ENCODE measurements at places on chromosomes 3 and 15.

- no peaks in the 10 kb centered on the region for H3K36me3 ChIP-seq
- DNase-seq: no peak
- peaks cover under 1% of the 10 kb centered on the region for H3K4me1 ChIP-seq
- no peak overlapping the region for H3K27ac ChIP-seq
Measured at GRCh38 chr15:81050805-81051204, 50.1 kb downstream of the TLNRD1 start.

DNA sequence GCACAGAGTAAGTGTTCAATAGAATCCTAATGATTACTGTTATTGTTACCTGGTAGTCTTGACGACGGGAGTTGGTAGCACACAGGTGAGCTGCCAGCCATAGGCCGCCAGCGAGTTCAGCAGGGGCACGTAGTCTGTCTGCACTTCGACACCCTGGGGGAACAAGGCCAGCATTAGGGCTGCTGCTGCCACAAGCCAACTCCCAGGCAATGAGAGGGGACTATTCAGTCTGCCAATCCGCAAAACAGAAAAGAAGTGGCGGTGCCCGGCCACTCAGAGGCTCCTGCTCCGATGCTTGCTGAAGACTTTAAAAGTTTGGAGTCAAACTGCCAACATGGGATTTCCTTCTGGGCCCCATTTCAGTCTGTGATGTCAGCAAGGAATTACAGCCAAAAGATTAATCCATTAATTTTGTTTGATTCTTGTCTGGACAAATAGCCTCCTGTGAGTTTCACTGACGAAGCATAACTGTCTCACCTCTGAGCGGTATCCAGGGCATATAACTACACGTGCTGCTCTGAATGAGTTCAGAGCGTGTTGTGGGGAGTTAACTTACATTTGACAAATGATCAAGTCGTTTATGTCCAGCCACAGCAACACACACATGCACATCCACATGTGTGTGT is 61.8 kb downstream of the OXNAD1 start:
- H3K27ac ChIP-seq: no peak overlapping the region
- no peaks in the 10 kb centered on the region for H3K4me1 ChIP-seq
- H3K27me3 ChIP-seq: no peaks in the 10 kb centered on the region
- no peak for DNase-seq
- H3K36me3 ChIP-seq: peaks cover 56% of the 10 kb centered on the region

- H3K4me1 ChIP-seq: no peaks in the 10 kb centered on the region
- DNase-seq: no peak
- H3K36me3 ChIP-seq: no peaks in the 10 kb centered on the region
- no peaks in the 10 kb centered on the region for H3K27me3 ChIP-seq
Measured at GRCh38 chr3:48505146-48505545, 1.2 kb upstream of the SHISA5 start.

DNA sequence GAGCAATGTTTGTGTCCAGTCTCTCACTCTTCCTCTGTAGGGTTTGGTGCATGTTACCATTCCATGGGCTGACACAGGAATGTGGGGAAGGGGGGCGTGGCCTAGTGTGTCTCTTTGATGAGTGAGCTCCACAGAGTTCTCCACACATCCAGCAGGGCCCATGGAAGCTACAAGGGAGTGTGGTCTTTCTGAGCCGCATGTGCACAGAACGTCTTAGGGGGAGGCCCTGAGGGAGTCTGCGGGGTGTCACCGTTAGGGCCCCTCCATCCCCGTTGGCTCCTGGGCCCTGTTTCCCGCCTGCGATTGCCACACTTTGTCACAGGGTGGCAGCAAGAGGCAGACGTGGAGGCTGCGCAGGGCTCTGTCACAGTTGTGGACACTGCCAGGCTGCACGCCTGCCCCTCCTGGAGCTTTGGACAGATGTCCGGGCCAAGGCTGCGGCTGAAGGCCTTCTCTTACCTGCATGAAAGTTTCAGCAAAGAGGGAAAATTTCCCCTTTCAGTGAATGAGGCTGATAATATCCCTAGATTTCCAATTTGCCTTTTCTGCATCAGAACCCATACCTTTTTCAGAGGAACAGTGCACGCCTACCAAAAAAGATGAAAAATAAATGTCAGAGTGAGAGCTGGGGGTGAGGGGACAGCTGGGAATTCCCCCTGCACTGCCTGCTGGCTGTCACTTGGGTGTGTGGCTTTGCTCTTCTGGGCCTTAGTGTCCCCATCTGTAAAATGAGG is 24.3 kb downstream of the CACNA2D3 start:
- no peak for DNase-seq
- no peak overlapping the region for H3K27ac ChIP-seq

GRCh38 chr3:158430968-158431367 is 140.0 kb upstream of the MLF1 start:
- no peaks in the 10 kb centered on the region for H3K27me3 ChIP-seq
- no peak overlapping the region for H3K4me3 ChIP-seq

DNA sequence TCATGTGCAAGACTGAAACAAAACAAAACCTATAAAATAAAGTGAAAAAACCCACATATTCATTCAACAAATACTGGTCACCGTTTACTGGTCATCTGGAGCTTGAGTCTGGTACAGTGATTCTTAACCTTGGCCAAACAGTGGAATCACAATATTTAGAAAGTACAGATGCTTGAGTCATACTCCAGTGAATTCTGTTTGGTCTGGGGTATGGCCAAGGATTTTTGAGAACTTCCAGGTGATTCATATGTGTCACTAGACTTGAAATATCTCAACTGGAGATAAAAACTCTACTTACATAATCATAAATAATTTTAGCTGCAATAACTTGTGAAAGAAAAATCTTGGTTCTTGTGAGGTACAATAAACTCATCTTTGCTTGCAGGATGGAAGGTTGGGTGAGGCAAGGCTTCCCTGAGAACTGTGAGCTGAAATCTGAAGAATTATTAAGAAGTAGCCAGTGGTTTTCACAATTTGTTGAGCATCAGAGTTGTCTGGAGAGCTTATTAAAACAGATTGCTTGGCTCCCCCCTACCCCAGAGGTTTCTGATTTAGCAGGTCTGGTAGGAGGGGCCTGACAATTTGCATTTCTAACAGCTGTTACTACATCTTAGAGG is 9.6 kb downstream of the NEK11 start:
- no peak overlapping the region for H3K4me3 ChIP-seq
- no peak for DNase-seq
- H3K36me3 ChIP-seq: peaks cover 7% of the 10 kb centered on the region
- no peaks in the 10 kb centered on the region for H3K4me1 ChIP-seq

- H3K27me3 ChIP-seq: no peaks in the 10 kb centered on the region
- H3K27ac ChIP-seq: no peak overlapping the region
- no peak for DNase-seq
Measured at GRCh38 chr15:74893627-74894026, 3.8 kb downstream of the MPI start.

- no peak for DNase-seq
- no peaks in the 10 kb centered on the region for H3K36me3 ChIP-seq
- no peak overlapping the region for H3K4me3 ChIP-seq
- peaks cover 8% of the 10 kb centered on the region for H3K4me1 ChIP-seq
Measured at GRCh38 chr15:80607287-80607980, 87.7 kb upstream of the ABHD17C start.

DNA sequence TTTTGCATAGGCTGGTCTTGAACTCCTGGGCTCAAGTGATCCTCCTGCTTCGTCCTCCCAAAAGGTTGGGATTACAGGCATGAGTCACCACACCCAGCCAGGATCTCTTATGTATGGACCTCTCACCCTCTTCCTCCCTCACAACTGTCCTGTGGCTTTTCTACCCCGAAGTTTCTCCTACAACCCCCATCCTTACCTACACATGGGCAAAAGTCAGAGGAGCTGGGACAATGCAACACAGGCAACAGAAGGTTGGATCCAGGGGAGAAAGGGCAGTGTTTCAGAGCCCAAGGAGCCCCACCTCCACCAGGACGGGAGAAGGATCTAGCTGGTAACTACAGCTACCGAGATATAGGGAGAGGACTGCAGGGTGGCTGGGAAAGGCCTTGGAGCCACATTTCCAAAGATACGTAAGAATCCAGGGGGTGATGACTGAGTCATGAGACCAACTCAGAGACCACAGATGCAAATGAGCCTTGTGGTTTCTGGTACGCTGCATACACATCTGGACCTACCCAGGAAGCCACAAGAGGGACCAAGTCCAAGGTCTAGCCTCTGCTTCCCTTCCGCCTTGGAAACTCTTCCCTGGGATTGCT is 13.6 kb downstream of the IGDCC4 start:
- H3K27me3 ChIP-seq: no peaks in the 10 kb centered on the region
- no peak overlapping the region for H3K4me3 ChIP-seq
- no peaks in the 10 kb centered on the region for H3K36me3 ChIP-seq
- H3K27ac ChIP-seq: no peak overlapping the region
- DNase-seq: no peak

GRCh38 chr3:63986146-63986545 is 37.1 kb downstream of the PSMD6 start:
- H3K27ac ChIP-seq: no peak overlapping the region
- H3K4me1 ChIP-seq: no peaks in the 10 kb centered on the region
- no peak for DNase-seq
- H3K27me3 ChIP-seq: no peaks in the 10 kb centered on the region
- peaks cover 63% of the 10 kb centered on the region for H3K36me3 ChIP-seq

DNA sequence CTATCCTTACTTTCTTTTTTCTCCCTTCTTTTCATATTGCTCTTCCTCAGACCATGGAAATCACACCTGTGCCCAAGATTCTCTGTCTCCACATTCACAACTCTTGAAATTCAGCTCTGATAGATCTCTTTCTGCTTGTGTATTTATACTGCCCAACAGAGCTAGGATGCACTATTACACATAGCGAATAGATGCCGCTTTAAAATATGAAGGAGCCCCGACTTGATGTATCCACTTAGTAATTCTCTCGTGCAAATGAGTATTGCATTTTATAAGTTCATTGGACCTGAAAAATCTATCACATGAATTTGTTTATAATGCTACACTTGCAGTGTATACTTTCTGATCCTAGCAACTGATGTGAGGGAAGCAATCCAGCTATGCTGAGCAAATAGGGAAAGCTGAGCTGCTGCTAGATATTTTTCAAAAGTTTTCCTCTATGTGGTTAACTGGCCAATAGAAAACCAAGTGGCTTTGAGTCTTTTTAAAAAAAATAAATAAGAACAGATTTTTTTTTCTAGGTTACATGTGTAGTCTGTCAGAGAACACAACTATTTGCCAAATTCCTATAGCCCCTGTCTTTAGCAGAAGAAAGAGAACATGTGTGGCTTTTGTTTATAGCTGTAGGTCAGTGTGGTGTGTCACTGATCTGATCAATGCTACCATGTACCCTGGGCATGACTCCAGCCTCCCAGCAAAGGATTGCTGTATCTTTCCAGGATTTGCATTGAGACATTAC is 64.3 kb upstream of the LEKR1 start:
- DNase-seq: no peak
- no peak overlapping the region for H3K4me3 ChIP-seq
- H3K27ac ChIP-seq: no peak overlapping the region

- H3K4me3 ChIP-seq: no peak overlapping the region
- peaks cover 48% of the 10 kb centered on the region for H3K4me1 ChIP-seq
- peak overlapping the region; percentile 39 for H3K27ac ChIP-seq
- H3K27me3 ChIP-seq: no peaks in the 10 kb centered on the region
- H3K36me3 ChIP-seq: peaks cover 13% of the 10 kb centered on the region
Measured at GRCh38 chr3:129553171-129553570, 10.2 kb downstream of the H1-8 start.

DNA sequence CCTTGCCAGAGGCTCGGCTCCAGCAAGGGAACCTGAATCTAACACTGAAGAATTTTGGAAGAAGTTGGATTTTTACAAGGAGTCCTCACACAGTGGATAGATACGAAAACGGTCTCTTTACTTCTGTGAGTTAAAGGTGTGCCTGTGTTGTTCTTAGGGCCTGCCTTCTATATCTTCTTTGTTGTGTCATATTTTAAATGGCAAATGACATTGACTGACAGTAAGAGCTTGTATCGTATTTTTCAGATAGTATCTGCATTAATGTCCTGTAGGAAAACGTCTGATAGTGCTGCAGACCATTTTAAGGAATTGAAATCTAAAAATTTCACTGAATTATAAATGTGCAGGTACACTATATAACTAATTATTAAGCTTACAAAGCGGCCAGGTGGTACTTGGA is 56.3 kb downstream of the PTPRG start:
- no peaks in the 10 kb centered on the region for H3K4me1 ChIP-seq
- H3K36me3 ChIP-seq: no peaks in the 10 kb centered on the region
- no peak overlapping the region for H3K4me3 ChIP-seq
- DNase-seq: no peak

DNA sequence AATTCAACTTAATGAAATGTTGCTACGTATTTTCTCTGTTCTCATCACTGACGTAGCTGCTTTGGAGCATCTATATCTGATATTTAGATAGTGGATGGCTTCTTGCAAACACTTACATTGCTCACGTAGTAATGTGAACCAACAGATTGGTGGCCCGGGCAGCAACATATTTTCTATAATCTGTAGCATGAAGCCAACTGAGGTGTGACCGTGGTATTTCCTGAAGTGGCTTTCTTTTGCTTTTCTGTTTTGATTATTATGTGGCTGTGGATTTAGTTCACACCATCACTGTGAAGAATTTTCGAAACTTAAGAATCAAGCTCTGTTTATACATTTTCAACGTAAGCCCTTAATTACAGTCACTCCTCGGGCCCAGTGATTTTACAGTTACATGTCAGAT is 288.5 kb downstream of the LPP start:
- H3K4me1 ChIP-seq: peaks cover 13% of the 10 kb centered on the region
- no peak overlapping the region for H3K27ac ChIP-seq
- H3K4me3 ChIP-seq: no peak overlapping the region
- DNase-seq: no peak
- H3K36me3 ChIP-seq: peaks cover 8% of the 10 kb centered on the region

GRCh38 chr15:89993349-89993748 is 7.8 kb upstream of the ZNF710 start:
- no peak overlapping the region for H3K27ac ChIP-seq
- H3K4me3 ChIP-seq: no peak overlapping the region
- no peak for DNase-seq

DNA sequence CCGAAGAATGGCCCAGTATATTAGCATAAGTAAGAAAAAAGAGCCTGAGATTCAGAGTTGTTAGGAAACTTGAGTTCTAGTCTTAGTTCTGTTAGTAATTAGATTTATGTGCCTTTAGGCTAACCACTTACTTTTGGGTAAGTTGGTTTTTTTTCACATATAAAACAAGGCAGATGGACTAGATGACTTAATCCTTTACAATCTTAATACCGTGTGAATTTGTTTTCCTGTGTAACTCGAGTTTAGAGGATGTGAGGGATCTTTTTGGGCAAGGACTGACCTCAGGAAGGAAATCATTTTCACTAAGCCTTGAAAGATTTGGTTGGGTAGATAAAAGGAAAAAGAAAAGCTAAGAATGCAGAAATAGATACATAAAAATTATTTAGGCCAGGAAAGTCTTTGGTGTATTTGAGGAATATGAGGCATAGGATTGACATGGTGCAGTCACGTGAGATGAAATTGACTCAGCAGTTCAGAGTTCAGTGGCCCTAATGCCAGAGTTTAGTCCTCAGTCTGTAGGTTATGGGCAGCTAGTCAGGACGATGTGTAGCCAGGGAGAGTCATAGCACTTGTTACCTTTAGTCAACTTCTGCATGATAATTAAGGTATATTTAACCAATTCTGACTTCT is 34.6 kb downstream of the PAK2 start:
- H3K27ac ChIP-seq: no peak overlapping the region
- no peak overlapping the region for H3K4me3 ChIP-seq
- H3K27me3 ChIP-seq: no peaks in the 10 kb centered on the region
- H3K36me3 ChIP-seq: no peaks in the 10 kb centered on the region
- peaks cover 24% of the 10 kb centered on the region for H3K4me1 ChIP-seq
- DNase-seq: no peak
